Muscle of back (tissue), 13 donors: ENCODE measurements at places on chromosomes 5 and 9.
A peak's percentile ranks its signal among the peaks of the same experiment; 100 is the strongest.

GRCh38 chr9:124420991-124421543 lies 5.8 kb upstream of the PSMB7 start:
- no peak for DNase-seq

DNA sequence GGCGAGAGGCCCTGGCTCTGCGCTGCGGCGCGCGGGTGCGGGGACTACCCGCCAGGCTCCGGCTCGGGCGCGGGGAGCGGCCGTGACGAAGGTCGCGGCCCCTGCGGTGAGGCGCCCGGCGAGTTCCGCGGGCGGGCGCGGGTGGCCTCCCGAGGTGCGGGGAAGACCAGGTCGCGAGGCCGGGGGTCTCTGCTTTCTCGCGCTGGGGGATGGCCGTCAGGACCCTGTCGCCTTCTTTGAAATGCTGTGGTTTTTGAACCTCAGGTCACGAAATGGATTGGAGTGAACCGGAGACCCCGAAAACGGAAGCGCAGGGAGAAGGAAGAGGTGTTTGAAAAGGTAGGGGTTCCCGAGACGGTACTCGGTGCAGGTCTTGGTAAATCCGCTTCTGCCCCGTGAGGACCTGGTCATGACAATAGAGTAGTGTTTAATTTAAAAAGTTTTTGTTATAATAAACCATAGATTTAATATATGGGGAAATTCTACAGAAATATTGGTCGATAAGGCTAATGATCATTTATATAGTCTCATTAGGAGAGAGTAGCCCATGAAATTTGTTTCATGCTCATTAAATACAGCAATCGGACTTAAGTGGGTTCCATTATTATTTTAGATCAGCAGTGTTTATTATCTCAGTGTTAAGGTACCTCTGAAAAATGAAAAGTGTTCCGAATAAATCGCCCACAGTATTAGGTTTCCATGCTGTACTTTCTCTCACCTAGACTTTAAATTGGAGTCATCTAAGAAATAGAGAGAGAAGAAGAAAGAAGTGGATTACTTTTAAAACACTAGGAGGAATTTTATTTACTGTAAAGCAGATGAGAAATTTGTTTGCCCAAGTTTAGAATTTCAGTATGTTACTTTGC lies 279.0 kb downstream of the AOPEP start:
- DNase-seq: no peak

DNA sequence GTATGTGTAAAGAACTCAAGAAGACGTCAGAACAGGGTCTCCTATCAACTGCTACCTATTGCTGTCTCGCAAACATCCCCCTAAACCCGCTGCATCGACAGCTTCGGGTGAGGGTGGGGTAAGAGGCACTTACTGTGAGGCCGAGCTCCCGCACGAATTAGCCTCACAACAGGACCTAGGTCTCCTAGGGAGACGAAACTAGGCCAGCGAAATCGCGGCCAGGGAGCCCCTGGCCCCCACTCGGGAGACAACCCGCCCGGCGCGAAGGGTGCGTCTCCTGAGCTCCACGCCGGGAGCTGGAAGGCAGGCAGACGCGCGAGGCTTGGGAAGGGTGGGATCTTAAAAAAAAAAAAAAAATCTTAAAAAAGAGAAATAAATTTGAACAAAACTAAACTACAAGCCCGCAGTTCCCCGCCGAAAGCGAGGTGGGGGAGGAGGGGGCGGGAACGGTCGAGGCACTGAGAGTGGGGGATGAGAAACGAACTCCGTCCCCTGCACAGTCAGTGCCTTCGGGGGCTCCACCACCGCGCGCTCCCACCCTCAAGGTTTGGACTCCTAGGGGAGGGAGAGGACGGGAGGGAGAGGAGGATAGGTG lies 33.0 kb upstream of the NFIB start:
- DNase-seq: peak; percentile 89

DNA sequence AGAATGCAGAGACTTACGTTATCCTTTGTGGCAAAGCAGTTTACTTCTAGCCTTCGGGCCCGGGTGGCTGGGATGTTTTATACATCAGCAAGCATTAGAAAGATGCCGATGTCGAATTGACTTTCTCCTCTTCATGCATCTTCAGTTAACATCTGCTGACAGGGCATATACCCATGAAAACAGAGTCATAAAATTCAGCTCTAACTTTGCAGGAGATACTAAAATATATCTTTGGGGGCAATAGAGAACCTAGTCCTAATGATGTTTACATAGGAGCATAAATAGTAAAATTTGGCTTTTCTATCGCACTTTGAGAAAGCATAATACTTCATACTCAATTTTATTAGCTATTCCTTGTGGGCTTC lies 247.9 kb downstream of the PRELID2 start:
- no peak for DNase-seq
